ENCODE measurements at places on chromosomes 7 and 10.

GRCh38 chr10:90199093-90199492, 497.7 kb downstream of the KIF20B start:
- no peak for DNase-seq

DNA sequence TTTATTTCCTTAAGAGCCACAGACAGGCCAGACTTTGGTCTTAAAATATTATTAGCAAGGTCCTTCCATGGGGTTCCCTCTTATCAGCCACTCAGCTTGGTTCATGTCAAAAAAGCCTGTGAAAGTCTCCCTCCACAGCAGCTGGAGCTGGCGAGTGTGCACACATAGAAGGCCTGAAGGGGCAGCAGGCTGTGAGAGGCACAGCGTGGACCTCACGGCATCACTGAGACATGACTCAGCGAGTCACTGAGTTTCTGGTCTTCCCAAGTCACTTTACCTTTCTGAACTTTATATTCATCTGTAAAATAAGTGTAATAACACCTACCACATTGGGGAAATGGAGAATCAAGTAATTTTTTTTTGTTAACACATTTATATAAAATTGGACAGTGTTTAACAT, 8.7 kb downstream of the TAF3 start:
- no peak for DNase-seq

- no peak for DNase-seq
Observed at GRCh38 chr7:66326501-66327215, 121.5 kb downstream of the TPST1 start.

- peak; percentile 67 for DNase-seq
Observed at GRCh38 chr10:43292755-43293676, 26.2 kb upstream of the RASGEF1A start.

DNA sequence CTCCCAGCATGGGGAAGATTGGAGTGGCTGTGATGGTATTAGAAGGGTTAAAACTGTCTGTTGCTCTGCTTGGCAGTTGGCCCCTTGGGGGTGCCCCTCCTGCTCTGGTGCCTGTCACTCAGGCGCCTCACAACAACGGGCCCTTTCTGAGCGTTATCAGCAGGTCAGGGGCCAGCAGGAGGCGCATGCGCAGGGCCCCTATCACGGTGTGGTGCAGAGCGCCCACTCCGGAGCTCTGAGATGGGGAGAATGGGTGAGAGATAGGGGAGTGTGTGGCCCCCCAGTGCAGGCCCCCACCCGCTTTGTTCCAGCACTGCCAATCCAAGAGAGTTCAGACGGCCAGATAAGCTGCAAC, 24.8 kb downstream of the GBX1 start:
- no peak for DNase-seq

- peak; percentile 73 for DNase-seq
Observed at GRCh38 chr7:55144333-55145317, 125.8 kb downstream of the EGFR start.

GRCh38 chr7:128120976-128121490, 89.8 kb upstream of the LRRC4 start:
- DNase-seq: no peak

- DNase-seq: no peak
Observed at GRCh38 chr10:118239236-118239630, 102.9 kb downstream of the FAM204A start.

DNA sequence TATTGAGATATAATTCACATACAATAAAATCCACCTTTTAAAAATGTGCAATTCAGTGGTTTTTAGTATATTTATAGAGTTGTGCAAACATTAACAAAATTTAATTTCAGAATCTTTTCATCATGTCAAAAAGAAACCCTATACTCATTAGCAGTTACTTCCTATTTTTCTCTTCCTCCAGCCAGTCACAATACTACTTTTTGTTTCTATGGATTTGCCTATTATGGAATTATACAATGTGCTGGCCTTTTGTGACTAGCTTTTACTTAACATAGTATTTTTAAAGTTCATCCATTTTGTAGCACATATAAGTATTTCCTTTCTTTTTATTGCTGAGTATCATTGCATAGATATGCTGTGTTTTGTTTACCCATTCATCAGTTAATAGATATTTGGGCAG, 199.9 kb upstream of the IMMP2L start:
- no peak for DNase-seq

GRCh38 chr7:7639847-7640220, 718 bp upstream of the UMAD1 start:
- DNase-seq: no peak

DNA sequence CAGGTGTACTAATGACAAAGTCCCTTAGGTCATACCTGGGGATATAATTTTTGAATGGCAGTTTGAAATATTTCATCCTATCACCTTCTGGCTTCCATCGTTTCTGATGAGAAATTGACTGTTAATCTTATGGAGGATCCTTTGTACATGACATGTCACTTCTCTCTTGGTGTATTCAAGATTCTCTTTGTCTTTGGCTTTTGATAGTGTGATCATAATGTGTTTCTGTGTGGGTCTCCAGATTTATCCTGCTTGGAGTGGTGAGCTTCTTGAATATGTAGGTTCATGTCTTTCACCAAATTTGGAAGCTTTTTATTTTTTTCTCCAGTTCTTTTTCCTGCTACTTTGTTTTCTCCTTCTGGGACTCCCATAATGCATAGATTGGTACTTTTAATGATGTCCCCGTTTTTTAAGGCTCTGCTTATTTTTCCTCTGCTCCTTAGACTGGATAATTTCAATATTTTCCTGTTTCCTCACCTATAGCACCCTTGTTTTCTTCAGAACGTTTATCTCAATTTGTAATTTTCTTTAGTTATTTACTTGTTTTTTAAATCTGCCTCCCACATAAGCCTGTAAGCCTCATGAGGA, 4.4 kb downstream of the RBM33 start:
- DNase-seq: no peak

DNA sequence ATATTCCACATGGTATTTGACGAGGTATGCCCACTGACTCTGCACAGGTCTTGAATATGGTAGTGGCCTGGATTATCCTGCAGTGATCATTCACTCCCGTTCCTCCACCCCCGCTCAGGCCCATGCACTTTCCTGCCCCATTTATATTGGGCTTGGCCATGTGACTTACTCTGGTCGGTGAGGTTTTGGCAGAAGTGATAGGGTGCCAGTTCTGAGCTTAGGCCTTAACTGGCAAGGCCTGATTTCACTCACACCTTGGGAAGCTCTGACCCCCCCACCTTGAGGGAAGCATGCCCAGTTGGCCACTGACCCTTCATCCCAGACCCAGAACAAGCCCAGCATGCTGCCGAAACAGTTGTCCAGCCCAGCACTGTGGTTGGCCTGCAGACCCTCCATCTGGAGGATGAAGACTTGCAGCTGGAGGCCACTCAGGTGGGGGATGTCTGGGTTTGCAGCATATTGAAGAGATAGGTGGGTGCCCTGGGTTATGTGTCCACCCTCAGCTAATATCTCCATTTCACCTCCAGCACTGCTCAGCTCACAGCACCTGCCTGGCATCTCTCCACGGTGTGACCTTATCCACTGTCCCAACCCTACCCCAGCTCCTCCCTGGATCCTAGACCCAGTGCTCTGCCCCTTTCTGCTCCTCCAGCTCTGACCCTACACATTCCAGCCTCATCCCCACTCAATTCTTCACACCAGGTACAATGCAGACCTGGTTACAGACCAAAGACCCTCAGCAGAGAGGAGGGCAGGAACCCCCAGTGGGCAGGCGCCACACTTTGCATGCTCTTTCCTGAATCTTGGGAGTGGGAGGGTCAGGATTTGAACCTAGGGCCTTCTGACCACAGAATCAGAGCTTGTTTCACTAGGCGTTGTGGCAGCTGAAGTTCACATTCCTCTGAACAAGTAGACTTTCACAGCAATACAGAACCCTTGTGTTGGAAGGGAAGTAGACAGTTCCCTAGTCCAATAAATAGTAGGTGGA, 138.1 kb upstream of the CHST15 start:
- no peak for DNase-seq

DNA sequence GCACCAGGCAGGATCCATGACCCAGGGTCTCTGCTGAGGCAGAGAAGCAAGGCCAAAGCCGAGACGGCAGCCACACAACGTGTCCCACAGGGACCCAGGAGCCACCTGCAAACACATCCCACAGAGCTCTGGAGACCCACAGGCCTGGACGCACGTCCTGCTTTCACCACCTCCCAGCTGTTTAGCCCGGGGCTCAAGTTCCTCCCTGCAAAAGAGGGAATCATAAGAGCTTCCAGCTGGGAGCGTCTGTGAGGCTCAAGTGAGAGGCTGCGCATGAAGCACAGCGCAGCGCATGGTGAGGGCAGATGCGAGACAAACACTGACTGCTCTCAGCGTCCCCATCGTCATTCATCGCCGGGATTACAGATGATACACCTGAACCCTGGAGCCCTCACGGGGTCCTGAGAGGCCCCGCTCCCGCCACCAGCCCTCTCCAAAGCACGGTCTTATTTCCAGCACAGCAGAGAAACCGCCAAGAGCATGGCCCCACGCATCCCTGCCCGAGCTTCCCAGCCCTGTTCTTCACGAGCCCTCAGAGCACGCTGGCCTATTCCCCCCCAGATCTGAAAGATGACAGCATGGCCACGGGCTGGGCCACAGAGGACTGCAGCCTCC, 88.7 kb downstream of the MAD1L1 start:
- DNase-seq: no peak

GRCh38 chr10:118582511-118582910, 12.9 kb downstream of the PRLHR start:
- no peak for DNase-seq

GRCh38 chr7:19336836-19337383, 191.7 kb upstream of the FERD3L start:
- DNase-seq: no peak

DNA sequence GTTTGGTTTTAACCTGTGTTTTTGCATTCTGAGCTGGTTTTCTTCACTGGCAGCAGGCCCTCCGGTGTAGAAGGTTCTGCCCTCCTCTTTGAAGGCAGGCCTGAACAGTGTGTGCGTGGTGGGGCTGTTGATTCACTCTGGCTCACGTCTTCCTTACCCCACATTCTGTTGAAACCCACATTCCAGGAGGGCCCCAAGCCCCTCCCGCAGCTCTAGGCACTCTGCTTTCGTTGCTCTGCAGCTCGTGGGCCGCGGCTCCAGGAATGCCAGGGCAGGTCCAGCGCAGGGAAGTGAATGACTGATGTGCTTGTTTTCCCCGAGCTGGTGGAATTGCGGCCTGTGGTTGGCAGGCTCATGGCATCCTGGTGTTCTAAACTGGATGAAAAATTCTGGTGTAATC, 49.0 kb downstream of the HTRA1 start:
- no peak for DNase-seq

DNA sequence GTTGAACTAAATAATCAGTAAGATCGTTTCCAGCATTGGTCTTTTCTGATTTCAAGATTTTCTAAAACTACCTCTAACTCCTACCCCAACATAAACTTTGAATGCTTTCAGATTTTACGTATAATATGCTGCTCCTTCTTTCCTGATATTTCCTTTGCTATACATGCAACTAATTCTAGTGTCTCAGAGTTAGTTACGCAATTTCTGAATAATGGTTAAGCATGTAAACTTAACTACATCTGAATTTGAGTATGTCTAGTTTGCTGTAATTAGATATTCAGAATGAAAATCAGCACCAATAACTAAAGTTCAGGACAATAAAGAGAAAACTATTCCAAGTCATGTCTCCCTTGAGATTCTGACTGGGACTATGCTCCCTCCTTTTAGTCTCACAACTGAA, 71.0 kb downstream of the SEMA3C start:
- no peak for DNase-seq

GRCh38 chr7:45684910-45685618, 110.9 kb downstream of the ADCY1 start:
- DNase-seq: no peak

- DNase-seq: no peak
Observed at GRCh38 chr10:95675403-95676116, 18.2 kb downstream of the TCTN3 start.

DNA sequence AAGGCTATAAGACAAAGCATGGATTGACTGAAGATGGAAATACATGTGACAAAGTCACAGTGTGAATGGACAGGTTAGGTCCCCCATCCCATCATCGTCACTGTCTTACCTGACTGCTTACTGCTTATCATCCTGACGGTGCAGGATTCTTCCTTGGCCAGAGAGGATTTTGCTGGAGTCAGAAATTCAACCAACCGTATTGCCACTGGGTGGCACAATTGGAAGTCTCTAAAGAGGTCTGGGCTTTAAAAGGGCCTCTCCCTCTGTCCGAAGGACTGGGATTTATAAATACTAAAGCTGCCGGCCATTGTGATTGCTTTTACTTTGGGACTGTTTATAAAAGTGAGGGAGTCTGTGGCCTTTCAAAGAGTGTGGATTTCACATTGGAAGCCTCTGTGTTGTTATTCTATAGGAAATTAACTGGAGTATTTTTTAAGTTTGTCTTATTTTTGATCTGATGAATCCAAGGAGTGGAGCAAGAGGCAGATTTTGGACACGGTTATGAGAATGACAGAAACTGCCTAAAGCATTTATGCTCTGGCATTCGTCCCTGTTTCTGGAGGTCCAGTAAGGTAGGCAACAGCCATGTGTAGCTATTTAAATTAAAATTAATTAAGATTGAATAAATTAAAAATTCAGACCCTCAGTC, 113.3 kb upstream of the CREB5 start:
- peak; percentile 66 for DNase-seq

- DNase-seq: peak; percentile 61
Observed at GRCh38 chr7:100400656-100401055, 27.4 kb downstream of the PILRA start.

Data from iPS-NIHi11 (cell line).